ENCODE measurements at places on chromosomes 1 and 21.

DNA sequence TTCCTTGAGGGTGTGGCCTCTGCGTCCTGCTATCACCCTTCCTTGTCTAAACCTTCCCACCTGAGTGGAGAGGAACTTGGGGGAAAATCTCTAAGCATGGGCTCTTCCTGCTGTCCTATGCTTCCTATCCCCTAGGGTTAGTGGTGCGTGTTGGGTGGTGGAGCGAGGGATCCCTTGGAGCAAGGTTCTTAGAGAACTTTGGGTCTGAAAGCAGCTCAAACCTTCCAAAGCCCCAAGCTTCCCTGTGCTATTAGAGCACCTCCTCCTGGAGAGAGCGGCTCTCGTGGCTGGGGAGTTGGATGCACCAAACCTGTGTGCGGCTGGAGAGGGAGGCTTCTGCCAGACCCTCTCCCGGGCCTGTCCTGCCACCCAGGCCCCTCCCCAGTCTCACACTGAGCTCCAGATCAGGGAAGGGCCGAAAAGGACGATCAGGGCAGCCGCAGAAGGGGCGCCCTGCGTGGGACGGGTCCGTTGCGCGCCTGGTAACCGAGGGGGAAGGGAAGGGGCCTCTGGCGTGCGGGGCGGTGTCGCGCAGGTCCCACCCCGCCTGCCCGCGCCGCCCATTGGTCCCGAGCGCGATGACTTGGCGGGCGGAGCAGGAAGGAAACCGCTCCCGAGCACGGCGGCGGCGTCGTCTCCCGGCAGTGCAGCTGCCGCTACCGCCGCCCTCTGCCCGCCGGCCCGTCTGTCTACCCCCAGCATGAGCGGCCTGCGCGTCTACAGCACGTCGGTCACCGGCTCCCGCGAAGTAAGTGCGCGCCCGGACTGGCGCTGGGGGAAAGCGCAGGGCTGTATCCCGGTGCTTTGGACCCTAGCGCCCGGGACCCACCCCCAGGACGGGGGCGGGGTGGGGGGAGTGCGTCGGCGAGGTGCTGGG, at the start of gene SH3BGRL3:
TSS of gene SH3BGRL3 (plus strand) at position 631 of the 877 bp plus-strand sequence. CDS start at position 701, 70 bp downstream.
- peak; percentile 44 for DNase-seq

GRCh38 chr1:54237586-54237985, 37.6 kb downstream of the MRPL37 start:
- no peak for DNase-seq

DNA sequence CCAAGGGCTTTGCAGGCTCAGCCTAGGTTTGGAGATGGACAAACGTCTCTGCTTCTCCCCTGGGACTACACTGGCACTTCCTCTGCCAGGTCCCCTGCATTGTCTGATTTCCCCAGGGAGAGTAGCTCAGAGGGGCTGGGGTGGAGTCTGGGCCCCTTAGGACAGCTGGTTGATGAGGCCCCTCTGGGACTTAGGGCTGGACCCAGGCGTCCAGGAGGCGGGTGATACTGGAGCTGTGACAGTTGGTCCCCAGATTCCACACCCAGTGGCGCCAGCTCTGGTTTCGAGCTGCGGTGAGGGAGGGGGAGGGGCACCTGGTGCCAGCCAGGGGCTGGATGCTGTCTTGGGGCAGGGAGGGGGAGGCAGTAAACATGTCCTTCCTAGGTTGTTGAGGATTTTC, 7.4 kb upstream of the MEX3A start:
- no peak for DNase-seq

DNA sequence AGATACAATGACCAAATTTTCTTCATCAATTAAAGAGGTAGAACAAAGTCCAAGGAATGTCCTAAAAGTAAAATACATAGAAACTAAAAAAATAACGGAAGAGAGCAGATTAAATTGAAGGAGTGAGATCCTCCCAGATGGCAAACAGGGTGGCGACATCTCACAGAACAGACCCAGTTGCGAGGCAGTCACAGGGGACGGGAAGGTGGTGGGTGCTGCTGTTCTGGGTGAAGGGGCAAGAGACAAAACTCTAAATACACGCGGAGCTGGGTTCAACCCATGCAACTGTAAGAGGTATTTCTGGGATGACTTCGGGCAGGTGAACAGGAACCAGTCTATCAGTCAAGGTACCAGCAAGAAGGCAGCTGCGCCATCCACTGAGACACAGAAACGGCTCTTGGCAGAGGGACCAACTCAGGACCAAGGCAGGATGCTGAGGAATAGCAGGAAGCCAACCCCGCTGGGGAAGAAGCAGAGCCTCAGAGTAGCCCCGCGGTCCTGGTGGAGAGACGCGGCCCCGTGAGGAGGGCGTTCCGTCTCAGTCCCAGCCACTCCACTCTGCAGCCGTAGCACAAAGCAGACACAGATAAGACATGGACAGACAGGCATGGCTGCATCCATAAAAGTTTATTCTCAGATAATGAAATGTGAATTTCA, 32.2 kb downstream of the WDR4 start:
- no peak for DNase-seq

DNA sequence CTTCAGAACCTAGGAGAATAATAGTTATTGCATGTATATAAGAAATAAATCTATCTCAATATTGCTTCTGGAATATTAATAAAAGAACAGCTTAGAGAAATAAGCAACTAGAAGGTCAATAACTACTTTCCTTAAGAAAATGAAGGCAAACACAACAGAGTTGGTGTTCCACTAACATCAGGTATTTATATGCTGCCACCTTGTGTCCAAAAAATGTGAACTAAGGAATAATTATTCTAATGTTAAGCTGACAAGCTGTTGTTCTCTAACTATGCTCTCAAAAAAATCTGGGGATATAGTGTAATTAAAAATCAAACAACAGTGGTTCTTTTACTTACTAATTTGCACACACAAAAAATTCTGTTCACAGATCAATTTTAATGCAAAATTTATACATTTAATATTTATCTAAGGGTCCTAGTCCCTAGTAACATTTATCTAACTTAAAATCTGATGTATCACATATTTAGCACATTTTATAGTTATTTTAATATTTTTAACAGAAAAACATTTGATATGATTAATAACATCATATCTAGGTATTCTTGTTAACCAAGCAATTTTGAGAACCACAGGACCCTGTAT, 39.6 kb downstream of the UCHL5 start:
- DNase-seq, result peak; percentile 31

DNA sequence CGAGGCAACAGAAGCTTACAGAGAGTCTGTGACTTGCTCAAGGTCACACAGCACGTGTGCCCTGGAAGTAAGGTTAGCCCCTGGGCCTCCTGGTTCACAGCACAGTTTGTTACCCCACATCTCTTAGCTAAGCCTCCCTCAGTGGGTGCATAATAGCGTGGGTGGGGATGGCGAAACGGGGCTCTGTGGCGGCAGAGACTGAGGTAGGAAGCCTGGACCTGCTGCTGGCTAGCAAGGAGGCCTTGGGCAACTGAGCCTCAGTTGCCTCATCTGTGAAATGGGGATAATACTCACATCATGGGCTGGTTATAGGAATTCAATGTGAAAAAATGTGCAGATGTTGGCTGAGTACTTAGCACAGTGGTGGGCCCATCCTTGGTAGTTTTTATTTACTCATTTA, 596 bp downstream of the PADI4 start:
- DNase-seq, result no peak

DNA sequence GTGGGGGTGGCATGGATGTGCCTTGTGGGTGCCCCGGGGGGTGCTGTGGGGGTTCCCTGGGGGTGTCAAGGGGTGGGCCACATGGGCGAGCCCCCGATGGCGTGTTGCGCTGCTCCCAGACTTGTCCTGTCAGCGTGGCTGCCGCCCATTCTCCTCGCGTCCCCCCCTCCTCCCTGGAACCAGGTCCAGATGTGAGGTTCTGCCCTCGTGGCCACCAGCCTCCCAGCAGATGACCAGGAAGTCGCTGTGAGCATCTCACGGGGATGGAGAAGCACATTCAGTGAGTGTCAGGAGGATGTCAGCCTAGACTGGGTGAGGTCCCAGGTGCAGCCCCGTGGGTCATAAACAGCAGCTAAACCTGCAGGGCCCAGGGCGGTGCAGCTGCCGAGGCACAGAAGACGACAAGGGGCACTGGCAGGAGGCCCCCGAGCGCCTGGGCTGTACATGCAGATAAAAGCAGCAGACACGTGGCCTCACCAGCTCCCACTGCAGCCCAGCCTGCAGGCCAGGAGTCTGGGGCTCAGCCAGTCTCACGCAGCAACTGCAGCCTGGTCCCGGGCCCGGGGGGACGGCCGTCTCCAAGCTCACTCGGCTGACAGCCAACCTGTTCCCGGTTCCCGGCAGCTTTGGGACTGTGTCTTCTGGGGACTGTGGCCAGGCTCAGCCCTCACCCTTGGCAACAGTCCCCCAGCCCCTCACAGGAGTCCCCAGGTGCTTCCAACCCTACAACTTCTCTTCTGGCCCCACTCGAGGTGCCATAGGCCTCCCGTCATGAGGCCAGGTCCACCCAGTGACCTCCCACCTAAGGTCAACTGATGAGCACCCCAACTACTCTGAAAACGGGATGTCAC, 17.5 kb upstream of the COL6A2 start:
- no peak for DNase-seq

DNA sequence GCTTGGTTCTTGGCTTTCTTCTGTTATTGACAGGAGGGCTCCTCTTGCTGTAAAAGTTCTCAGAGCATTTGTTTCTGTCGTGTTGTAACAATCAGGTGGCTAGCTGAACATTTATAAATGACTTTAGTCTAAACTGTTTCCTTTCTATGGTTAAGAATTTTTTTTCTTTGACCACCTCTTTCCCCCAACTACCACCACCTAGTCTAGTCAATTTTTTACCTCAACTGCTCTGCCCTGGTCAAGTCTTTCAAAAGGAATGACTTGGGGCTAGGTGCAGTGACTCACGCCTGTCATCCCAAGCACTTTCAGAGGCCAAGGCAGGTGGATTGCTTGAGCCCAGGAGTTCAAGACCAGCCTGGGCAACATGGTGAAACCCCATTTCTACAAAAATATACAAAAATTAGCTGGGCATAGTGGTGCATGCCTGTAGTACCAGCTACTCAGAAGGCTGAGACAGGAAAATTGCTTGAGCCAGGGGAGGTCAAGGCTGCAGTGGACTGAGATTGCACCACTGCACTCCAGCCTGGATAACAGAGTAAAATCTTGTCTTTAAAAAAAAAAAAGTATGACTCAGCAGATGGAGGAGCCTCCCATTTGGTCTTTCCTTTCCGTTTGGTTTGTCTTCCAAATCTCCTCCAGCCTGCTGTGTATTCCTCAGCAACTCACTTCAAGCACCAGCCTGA, 40.7 kb downstream of the MAP3K21 start:
- DNase-seq, result peak; percentile 5

GRCh38 chr1:55286856-55287602, 71.9 kb upstream of the USP24 start:
- DNase-seq, result no peak

GRCh38 chr1:110780600-110781484, 92.1 kb upstream of the CD53 start:
- DNase-seq, result peak; percentile 14

DNA sequence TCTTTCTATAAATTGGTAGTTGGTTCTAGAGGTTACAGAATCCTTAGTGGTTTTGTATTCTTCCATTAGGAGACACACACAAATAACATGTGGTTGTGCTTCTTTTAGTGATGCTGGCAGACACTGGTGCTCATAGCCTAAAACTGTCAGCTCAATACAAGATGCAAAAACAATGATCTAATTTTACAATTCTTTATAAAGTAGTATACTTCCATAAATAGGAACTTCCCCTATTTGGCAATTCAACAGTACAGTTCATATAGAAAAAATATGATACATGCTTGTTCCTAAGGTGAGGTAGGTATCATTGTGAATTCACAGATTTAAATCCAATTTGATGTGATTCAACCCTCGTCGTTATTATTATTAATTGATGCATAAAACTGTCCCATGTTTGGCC, 20.8 kb upstream of the CCDC17 start:
- no peak for DNase-seq

DNA sequence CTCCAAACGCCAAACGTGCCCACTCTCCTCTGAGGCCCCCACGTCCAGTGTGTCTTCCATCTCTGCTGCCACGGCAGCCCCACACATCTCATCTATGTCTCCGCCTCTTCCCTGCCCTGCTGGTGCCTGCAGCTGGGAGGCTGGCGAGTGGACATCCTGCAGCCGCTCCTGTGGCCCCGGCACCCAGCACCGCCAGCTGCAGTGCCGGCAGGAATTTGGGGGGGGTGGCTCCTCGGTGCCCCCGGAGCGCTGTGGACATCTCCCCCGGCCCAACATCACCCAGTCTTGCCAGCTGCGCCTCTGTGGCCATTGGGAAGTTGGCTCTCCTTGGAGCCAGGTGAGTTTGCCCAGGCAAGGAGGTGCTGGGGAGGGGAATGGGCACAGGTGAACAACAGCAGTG, 8.6 kb downstream of the ADAMTSL4 start:
- DNase-seq, result no peak

DNA sequence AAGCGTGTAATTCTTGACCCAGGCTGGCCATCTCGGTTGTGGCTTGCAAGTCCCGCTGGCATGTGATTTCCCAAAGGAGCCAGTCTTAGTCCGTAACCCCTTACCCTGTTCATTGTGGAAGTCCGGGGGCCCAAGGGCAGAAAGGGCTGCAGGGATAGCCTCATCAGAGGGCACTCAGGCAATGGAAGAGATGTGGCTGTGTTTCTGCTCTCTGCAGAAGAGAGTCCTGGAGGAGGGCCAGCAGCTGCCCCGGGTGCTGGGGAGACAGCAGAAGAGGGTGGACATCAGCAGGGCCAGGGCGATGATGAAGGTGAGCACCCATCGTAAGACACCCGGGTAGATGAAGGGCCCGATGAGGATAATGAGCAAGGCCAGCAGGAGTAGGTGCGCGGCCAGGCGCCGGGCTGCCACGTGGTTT, 830 bp downstream of the RNF186 start:
- DNase-seq, result no peak

GRCh38 chr1:56432166-56432971, 147.0 kb downstream of the PLPP3 start:
- DNase-seq, result no peak

DNA sequence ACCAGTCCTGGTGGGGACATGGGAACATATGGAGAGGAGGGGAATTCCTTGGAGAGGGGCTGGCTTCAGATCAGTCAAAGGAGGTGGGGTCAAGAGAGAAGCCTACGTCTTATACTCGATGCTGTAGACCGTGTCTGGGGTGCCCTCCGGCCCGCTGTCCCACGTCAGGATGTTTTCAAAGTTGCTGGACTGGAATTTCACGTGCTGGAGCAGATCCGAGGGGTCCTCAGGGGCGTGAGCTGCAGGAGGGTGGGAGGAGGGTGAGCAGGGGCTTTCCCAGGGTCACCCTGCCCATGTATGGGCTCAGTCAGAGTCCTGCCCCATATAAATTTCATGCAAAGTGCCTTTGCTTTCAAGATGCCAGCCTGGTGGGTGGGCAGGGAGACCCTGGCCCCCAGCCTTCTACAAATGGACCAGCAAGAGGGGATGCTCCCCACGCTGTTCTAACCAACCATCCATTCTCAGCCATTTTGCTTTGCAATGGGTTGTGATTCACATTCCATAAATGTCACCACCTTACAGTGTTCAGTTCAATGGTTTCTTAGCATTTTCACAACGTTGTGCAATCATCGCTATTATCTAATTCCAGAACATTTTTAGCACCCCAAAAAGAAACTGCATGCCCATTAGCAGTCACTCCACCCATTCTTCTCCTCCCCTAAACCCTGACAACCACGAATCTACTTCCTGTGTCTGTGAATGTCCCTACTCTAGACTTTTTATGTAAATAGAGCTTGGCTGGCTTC, 4.3 kb downstream of the IL22RA1 start:
- no peak for DNase-seq

Data from AG09319 (cell line).